Stimulated activated CD4-positive, alpha-beta T cell treated with anti-CD3 and anti-CD28 coated beads, Interleukin-1b, Interleukin-23, amount 100 ng/mL, for 1 hour (primary cell): ENCODE measurements at places on chromosomes 7 and 10.

DNA sequence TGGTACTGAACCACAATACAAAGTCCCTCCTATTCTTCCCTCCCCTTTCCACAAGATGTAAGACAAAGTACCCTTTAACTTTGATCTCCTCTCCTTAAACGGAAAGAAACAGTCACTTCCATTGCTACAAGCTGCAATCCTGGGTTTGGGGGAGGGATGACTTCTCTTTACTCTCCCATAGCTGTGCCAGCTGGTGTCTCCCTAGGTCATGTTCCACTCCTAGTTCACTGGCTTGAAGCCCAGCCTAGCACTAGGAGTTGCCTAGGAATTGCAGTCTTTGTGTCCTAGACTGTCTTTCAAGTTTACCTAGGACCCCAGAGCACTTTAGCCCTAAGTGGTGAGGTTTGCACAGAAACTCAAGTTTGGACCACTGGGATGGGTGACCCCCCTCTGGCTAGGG lies 311.1 kb downstream of the HPSE2 start:
- DNase-seq = no peak

DNA sequence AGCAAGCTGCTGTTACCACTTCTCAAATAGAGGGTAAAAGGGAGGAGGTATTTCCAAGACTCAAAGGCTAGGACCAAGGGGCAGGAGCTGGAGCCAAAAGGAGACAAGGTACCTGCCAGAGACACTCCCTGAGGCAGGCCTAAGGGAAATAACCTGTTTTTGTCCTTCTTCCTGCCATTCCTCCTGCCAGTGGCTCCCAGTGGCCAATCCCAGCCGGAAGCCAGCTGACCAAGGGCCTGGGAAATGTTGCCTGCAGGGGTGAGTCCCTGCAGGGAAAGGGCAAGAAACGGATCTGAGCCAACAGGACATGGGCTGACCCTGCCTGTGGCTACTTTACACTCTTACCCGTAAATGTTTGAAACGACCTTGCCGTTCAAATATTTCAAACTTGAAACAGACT lies 3.5 kb downstream of the CYTH3 start:
- no peak for DNase-seq

GRCh38 chr7:36736899-36737211 lies 12.6 kb upstream of the AOAH start:
- DNase-seq = no peak

GRCh38 chr7:55439627-55440026 lies 74.5 kb downstream of the LANCL2 start:
- DNase-seq = no peak

DNA sequence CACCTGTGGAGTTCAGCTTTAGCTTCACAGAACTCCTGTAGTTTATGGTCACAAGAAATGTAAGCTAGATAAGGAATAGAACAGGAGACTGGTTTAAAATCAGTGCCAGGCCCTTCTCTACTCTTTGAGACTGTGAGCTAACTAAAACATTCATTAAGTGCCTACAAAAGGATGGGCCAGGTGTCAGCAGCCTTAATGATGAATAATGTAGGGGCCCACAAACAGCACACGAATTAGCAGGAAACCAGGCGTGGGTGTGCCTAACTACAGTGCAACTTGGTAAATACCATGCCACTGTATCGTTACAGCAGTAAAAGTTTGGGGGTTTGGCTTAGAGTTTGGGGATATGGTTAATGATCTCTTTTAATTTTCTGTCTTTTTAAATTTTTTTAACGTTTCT lies 6.1 kb upstream of the ABLIM1 start:
- no peak for DNase-seq

DNA sequence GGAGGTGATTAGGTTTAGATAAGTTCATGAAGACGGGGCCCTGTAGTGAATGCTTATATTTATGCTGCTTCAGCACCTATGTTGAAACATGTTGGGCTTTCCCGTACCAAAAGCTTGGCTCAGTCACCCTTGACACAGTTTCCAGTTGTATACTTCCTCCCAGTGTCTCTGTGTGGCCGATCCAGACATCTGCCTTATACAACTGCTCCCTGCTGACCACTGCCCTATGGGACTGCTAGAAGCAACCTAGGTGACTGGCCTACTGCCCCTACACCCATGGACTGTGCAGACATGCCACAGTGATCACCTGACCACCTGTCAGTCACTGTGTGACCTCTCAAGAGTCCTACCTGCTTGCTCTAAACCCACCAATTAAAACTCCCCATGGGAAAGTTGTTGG lies 22.6 kb upstream of the TSPAN13 start:
- no peak for DNase-seq
